NCI-H1694 treated with DMSO at 0.1 percent for 48 hours (cell line): ENCODE measurements at places on chromosomes 5 and 9.

- no peak for DNase-seq
Observed at GRCh38 chr5:80231243-80231642, 24.6 kb downstream of the SERINC5 start.

DNA sequence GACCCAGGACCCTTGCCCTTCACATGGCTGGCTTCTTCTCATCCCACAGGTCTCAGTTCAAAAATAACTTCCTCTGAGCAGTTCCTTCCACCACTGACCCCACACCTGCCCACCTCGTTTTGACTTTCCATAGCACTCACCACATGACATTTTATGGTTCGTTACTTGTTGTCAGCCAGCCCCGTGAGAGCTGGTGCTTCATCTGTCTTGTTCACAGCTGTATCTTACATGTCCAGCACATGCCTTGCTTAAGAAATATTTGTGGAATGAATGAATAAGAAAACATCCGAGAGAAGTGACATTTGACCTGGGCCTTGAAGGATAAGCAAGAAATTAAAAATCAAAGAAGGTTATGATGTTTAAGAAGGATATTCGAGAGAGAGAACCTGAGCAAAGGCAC is 193.9 kb downstream of the RFK start:
- DNase-seq, result no peak

GRCh38 chr9:83715794-83716193 is 8.0 kb upstream of the UBQLN1 start:
- DNase-seq, result no peak

GRCh38 chr5:57937501-57938173 is 455.0 kb upstream of the ACTBL2 start:
- DNase-seq, result no peak

- no peak for DNase-seq
Observed at GRCh38 chr9:27209034-27209433, 87.9 kb downstream of the EQTN start.

DNA sequence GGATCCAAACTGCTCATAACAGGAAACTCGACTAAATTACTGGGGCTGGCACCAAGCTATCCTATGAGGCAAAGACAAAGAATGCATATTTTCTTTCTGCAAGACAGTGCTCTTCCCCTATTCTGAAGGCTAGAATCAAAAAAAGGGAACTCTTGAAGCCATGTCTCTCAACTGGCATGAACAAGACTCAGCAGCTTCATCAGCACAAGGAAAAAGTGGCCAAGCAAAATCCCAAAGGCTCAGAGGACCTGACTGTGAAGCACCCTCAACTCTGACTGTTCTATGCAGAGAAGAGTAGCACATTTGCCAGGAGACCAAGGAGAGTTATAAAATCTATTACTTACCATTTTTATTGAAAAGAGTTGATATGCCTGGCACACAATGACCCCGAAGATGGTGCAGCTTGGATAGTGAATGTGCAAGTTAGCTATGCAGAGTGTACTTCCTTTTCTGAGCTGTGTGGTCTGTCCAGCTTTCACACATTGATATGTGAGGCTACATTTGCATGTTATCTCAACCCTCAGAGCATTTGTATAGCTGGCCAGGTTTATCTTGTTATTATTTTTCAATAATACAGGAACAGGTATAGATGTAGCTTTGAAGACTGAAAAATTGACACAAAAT is 51.0 kb upstream of the FYB1 start:
- DNase-seq, result no peak

GRCh38 chr9:91382298-91382697 is 20.6 kb upstream of the AUH start:
- no peak for DNase-seq

- no peak for DNase-seq
Observed at GRCh38 chr9:70133253-70134208, 89.9 kb downstream of the MAMDC2 start.
